T47D (cell line): ENCODE measurements at places on chromosomes 5 and 9.

DNA sequence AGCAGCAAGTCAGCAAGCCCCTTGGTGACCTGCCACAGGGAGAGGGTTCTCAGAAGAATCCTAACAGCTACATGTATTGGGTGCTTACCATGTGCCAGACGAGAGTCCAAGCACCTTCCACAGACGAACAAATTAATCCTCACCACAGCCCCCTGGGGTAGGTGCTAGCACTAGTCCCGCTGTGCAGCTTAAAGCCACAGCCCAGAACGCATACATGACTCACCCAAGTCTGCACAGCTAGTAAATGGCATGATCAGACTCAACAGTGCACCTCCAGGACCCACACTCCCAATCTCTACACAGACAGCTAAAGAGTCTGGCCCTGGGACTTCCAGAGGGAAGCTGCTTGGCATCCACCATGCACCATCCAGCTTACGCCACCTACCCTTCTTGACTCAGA is 111.5 kb downstream of the PAX5 start:
- DNase-seq = no peak

DNA sequence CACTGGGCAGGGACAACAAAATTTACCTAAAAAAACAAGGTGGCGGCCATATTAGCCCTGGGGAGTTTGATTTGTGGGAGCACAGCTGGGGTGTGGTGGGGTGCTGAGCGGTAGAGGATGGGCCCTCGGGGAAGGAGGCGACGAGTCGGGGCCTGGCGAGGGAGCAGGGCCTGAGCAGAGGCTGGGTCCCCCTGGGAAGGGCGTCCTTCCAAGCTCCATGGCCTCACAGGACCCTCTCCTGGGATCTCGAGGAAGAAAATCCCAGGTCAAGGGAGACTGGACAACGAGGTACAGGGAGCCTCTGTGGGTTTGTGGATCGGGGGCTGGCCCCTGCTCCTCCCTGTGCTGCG is 165.5 kb downstream of the CACNA1B start:
- no peak for DNase-seq

GRCh38 chr9:3027210-3027609 is 183.3 kb upstream of the PUM3 start:
- no peak for DNase-seq

GRCh38 chr5:134263801-134264200 is 37.9 kb upstream of the PPP2CA start:
- no peak for DNase-seq

- DNase-seq = no peak
Observed at GRCh38 chr5:163104464-163104863, 332.9 kb upstream of the CCNG1 start.

GRCh38 chr5:84191281-84191680 is 193.4 kb downstream of the EDIL3 start:
- DNase-seq = no peak

DNA sequence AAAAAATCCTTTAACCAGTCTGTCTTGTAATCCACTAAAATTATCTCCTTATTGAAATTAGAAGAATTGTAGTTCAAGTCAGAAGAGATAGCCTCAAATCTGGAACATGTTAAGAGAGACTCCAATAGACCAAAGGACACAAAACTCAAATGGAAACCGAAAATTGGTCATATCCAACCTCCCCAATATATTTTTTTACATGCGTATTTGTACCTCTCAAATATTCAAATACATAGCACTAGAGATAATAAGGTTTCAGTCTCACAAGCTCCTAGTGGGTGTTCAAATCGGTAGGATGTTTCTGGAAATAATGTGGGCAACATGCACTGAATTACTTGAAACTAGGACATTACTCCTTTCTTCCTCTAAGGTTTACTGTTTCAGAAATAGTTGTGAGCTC is 33.5 kb downstream of the EPB41L4A start:
- DNase-seq = no peak

DNA sequence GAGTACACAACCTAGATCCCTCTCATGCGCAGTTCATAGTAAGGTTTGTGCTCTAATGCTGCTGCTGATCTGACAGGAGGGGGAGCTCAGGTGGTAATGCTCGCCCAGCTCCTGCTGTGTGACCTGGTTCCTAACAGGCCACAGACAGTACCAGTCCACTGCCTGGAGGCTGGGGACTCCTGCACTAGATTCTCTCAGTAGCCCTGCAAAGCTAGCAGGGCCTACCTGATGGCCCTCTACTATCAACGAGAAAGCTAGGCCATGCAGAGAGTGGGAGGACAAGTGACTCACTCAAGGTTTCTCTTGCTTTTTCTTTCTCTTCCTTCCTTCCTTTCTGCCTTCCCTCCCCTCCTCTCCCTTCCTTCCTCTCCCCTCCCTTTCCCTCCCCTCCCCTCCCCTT is 55.1 kb upstream of the TEX48 start:
- DNase-seq = peak; percentile 15

DNA sequence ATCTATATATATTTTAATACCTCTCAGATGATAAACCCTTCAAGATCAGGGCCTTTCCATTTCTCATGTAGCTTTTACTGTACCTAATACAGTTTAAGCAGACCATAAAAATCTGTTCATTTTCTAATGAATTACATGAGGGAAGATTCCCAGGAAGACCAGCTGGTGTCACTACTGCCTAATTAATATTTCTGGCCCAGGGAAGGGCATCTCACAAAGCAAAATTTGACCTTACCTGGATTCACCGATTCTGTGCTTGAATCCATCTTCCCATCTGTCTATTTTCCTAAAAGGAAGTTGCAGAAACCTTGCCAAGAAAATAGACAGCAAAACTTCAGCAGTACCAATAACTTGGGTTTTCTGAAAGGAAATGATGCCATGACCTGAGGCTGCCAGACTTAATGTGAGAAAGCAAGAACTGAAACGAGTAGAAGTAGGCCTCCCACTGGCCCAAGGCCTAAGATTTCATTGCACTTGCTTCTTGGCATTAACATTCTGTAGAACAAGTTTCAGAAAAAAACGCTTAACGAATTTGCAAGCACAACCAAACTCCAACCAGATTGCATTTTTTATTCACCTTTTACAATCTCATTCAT is 83.0 kb upstream of the GLIS3 start:
- DNase-seq = no peak

GRCh38 chr9:24616863-24617262 is 71.2 kb upstream of the IZUMO3 start:
- DNase-seq = no peak

GRCh38 chr5:112163435-112163834 is 255.6 kb downstream of the EPB41L4A start:
- DNase-seq = no peak

- no peak for DNase-seq
Observed at GRCh38 chr5:31334061-31334860, 140.8 kb downstream of the CDH6 start.

- no peak for DNase-seq
Observed at GRCh38 chr9:36041506-36041905, 4.8 kb downstream of the RECK start.

- DNase-seq = no peak
Observed at GRCh38 chr5:172373680-172374079, 80.6 kb downstream of the SH3PXD2B start.

- no peak for DNase-seq
Observed at GRCh38 chr9:19479874-19480273, 71.1 kb downstream of the ACER2 start.

DNA sequence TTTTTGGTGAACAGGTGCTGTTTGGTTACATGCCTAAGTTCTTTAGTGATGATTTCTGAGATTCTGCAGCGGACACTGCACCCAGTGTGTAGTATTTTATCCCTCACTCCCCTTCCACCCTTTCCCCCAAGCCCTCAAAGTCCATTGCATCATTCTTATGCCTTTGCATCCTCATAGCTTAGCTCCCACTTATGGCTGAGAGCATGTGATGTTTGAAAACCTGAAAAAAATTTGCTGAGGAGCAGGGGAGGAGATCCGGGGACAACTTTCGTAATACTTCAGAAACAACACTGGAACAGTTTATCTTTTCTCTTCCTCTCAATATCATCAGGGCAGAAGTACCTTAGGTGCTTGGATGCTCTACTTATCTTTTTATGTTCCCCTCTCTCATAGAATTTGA is 226.4 kb downstream of the ADAMTS6 start:
- no peak for DNase-seq

DNA sequence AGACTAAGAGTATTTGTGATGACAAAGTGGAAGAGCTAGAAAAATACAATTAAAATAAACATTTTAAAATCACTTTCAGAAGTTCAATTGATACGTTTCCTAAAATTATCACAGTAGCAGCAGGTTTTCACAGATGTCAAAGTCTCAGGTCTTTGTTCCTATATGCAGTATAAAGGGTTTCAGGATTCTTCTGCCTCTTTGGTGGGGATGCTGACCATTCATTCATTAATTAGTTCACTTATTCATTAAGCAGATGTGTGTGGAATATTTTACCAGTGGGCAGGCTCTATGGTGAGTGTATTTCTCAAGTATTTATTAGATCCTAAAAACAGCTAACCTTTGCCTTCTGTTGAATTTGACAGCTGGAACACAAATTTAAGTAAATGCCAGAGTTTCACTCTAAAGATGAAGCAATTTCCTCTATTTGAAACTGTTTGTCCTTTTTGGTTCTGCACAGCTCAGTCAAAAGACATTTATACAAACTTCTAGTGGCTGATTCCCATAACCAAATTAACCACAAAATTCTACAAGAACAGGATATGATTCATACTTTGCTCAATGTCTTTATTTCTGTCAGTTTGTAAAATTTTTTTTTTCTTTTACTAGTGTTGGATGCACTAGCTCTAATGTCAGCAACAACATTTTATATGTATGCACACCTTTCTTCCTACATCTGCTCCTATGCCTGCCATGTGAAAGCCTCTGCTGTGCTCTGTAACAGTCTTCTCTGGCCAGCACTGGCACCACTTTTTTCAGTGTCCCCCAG is 75.9 kb upstream of the PRR16 start:
- no peak for DNase-seq

DNA sequence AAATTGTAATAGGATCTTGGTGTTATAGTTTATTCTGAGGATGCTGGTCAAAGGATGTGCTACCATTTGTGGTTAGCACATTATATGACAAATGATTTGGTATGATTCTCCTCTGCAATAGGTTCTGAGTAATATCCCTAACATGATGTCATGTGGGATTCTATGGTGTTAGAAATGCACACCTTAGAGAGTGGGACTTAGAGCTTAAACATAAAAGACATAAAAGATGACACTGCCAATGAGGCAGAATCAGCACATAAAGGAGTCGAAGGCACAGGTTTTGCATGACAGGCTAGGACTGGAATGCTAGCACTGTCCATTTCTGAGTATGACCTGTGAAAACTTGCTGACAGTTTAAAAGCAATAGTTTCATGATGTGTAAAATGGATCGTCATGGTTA is 100.4 kb downstream of the OSTF1 start:
- DNase-seq = no peak

- no peak for DNase-seq
Observed at GRCh38 chr9:111502506-111502905, 18.3 kb upstream of the ECPAS start.

- DNase-seq = peak; percentile 79
Observed at GRCh38 chr5:149636861-149637246, 55.6 kb downstream of the ARHGEF37 start.

DNA sequence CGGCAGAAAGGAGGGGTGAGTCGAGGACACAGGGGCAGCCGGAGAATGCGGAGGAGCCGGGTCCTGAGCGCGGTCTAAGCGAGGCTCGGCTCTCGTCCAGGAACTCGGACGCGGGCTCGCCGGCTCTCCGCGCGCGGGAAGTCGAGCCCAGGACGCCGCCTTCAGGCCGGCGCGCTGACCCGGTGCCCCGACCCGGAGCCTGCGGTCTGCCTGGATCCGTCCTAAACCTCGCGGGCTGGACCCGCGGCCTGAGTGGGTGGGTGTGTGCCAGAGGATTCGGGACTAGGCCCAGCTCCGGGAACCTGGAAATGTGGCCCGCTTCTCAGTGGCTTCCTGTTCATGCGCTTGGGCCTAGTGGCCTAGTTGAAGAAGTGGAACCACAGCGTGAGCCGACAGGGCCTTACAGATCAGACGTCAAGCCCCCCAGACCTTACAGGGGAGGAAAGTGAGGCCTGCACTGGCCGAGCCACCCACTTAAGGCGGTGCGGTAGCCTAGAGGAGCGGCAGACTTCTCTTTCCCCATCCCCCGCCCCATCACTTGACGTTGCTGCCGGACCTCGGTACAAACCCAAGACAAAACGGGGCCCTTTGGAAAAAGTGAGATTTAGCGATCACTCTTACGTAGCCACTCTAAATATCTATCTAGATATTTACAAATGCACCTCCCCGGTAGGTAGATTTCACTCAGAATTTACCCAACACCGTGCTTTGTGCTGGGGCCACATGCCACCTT is 1.2 kb downstream of the CDKN2B-AS1 start:
- peak; percentile 80 for DNase-seq

- no peak for DNase-seq
Observed at GRCh38 chr5:62681117-62681850, 102.7 kb downstream of the LRRC70 start.

GRCh38 chr5:143017992-143018391 is 247.8 kb downstream of the ARHGAP26 start:
- DNase-seq = no peak

- no peak for DNase-seq
Observed at GRCh38 chr5:1796371-1797102, 3.1 kb downstream of the MRPL36 start.

DNA sequence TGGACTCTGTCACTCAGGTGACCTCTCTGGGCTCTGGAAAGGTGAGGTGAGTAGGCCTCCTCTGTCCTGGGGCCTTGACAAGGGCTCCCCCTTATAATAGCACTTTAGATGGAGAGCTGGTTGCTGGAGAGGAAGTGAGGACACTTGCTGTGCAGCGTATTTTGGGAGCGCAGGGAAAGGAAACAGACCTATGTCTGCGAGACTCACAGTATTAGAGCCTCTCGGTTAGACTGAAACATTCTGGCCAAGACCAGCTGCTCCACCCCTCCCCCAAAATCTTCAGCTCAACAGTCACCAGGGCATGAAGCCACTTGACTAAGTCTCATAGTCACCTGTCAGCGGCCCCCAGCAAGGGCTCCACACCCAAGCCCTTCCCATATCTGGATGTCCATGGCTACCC is 213.6 kb downstream of the AGTPBP1 start:
- no peak for DNase-seq

DNA sequence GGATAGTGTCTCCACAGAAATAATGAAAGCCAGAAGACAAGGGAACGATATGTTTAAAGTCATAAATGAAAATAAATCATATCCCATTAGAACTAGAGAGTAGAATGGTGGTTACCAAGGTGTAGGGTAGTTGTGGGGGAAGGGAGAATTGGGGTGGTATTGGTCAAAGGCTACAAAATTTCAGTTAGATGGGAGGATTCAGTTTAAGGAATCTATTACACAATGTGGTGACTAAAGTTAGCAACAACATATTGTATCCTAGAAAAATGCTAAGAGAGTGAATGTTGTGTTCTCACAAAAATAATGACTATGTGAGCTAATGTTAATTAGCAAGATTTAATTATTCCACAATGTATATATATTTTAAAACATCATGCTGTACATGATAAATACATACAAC is 27.8 kb upstream of the LARP1 start:
- DNase-seq = no peak
